Stimulated activated CD8-positive, alpha-beta memory T cell treated with anti-CD3 and anti-CD28 coated beads, Interleukin-7, amount 100 ng/mL, for 48 hours (primary cell): ENCODE measurements at places on chromosomes 2 and 18.

- DNase-seq, result no peak
These were observed 75.3 kb downstream of the VSNL1 start for GRCh38 chr2:17615728-17616351.

- DNase-seq, result no peak
These were observed 25.4 kb upstream of the MRPL19 start for GRCh38 chr2:75621228-75621627.

DNA sequence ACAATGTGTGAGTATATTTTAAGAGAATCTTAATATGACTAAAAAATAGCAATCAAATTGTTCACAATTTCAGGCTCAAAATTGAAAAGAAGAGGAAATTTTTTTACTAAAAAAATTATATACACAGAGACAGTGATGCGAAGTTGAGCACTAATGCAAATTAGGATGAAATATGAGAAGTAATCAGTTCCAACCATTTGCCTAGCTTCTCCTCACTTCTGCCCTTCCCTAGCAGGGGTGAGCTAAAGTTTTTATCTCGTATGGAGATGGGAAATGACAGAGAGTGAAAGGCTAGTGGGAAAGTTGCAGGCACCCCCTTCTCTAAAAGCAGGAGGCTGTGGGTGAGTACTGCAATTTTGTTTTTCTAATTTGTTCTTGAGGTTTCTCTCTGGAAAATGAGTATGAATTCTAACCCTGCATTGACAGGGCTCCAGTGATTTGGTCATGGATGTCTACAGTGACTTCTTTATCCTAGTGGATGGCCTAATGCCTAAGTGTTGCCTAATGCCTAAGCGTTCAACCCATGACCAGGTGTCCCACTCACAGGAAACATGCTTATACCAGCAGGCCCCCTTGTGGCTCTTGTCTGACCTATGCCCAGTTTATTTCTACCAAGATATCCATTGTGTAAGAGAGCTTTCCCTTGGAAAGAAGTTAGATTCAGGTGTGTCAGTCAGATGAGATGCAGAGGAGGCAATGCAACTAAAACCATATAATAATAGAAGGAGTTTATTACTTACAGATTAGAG is 78.0 kb upstream of the HNMT start:
- DNase-seq, result no peak

DNA sequence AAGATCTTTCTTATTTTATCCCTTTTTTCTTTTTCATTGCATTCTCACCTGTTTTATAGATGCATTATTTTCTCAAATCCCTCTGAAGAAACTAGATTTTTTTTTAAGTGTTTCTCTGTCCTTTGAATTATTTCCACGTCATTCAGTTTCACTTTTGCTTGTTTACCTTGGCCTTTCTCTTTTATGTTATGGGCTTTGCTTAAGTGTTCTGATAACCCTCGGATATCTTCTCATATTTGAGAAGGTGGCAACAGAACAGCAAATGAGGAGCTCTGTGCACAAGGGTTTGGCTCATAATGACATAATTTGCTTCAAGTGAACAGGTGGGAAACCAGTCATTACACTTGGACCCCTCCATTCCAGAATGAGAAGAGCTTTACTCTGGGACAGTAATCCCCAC is 111.9 kb downstream of the C1D start:
- no peak for DNase-seq

DNA sequence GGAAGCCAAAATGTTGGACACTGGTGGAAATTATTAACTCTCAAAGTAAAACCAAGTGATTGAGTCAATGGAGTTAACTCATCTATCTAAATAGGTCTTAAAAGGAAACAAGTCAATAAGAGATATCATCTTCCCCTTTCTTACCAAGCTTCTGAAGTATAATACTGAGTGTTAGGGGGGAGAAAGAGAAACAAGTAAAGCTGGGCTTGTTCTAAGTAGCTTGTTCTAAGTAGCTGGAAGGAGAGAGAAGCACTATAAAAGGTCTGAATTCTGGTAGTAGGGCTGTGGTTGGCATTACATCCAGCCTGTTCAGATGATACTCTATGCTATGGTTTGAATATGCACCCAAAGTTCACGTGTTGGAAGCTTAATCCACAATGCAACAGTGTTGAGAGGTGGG is 26.8 kb downstream of the YES1 start:
- no peak for DNase-seq

- DNase-seq, result no peak
These were observed 11.3 kb upstream of the FAM228A start for GRCh38 chr2:24163601-24164000.

DNA sequence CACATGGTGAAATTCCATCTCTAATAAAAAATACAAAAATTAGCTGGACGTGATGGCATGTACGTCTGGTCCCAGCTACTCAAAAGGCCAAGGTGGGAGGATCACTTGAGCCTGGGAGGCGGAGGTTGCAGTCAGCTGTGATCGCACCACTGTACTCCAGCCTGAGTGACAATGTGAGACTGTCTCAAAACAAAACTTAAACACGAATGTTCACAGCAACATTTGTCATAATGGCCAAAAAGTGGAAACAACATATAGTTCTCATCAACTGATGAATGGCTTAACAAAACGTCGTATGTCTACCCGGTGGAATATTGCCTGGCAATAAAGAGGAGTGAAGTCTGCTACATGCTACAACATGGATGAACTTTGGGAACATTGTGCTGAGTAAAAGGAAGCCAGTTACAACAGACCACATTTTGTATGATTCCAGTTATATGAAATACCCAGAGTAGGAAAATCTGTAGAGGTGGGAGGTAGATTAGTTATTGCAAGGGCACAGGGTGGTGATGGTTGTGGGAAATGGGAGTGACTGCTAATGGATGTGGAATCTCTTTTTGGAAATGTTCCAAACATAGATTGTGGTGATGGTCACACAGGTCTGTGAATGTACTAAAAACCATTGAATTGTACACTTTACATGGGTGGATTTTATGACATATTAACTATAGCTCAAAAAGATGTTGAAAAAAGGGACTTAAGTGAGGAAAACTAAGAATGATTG is 478.2 kb downstream of the PTPRM start:
- no peak for DNase-seq

DNA sequence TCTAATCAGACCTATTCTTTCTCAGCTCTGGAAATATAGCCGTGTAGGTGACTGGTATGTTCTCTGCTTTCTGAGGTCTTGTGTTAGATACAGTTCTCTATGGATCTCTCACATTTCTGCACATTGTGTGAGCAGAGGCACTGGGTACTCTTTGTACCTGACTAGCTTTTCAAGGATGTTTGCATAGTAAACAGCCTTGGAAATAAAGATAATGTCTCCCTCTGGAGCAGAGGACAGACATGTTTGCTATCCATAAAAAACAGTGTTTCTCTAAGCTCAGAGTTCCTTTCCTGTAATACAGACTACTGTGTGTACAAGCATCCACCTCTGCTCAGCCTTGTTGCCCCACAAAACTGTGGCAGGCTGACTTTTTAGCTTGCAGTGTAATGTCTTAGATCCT is 279.2 kb downstream of the CTNNA2 start:
- no peak for DNase-seq

DNA sequence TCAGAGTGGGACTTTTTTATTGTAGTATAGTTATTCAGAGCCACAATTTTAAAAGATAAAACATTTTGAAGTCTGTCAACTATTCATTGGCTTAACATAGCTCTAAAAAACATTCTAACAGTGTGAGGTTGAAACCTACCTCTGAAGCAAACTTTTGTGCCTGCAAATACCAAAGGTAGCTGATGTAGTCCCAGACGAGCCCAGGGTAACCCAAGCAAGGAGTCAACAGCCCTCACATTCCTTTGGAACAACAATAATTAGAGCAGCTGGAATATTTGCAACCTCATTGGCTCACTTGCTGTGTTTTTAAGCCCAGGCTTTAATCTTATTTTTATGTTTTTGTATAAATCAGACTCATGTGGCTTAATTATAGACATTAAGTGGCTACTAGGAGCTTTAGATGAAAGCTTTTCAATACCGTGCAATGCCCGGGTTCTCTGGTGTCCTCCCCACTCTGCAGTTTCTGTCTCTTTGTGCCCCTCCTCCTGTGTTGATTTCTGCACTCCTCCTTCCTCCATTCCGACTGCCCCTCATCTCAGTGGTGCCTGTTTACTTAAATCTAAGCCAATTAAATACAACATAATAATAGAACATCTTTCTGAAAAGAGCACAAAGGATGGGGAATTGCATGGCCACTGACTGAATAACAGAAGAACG is 157.9 kb upstream of the UNC80 start:
- no peak for DNase-seq

GRCh38 chr2:191552066-191552465 is 125.9 kb upstream of the NABP1 start:
- no peak for DNase-seq

DNA sequence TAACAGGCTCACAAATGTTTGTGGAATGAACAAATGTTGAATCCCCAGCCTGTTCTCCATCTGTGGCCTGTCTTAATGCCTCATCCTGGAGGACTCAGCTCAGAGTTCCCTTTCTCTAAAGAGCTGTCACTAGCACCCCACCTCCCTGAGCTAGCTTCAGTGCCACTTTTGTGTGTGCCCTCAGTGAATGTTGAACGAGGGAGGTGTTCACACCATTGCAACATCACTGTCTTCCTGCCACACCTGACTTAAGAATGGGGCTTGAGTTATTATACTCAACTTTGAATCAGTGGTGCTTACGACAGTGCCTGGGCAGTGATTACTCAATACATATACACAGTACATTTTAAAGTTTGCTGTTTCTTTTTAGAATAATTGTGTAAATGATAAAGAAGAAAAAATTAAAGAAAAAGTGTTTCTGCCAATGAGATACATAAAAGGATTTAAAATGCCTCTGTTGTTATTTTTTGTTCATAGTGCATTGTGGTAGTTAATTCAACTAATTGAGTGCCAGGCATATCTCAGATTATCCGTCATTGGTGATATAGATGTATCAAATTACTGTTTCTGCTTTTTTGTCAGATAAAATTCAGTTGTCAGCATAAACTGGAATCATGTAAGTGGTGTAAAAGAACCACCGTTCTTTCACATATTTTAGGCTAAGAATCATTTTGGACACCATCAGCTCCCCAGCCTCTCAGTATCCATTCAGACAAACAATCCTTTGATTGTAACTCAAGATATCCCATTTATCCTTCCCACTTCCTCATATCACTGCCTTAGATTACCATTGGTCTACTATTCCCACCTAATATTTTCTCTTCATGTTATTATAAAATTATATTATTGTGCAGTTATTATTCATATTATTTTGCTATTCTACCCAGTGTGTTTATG is 304.7 kb downstream of the PTPRM start:
- no peak for DNase-seq

GRCh38 chr2:174773215-174773614 is 8.9 kb upstream of the CHRNA1 start:
- DNase-seq, result no peak

- no peak for DNase-seq
These were observed 128.3 kb downstream of the CDH2 start for GRCh38 chr18:28048612-28049011.

- DNase-seq, result no peak
These were observed 236.8 kb downstream of the ZNF516 start for GRCh38 chr18:76258209-76258608.

- no peak for DNase-seq
These were observed 19.2 kb downstream of the MFF start for GRCh38 chr2:227344231-227344630.
